ENCODE measurements at places on chromosomes 6 and 20.

GRCh38 chr6:28064272-28064671, 16.1 kb upstream of the ZNF165 start:
- no peaks in the 10 kb centered on the region for H3K36me3 ChIP-seq
- no peak for DNase-seq
- no peak overlapping the region for H3K4me3 ChIP-seq
- no peak overlapping the region for H3K27ac ChIP-seq
- H3K27me3 ChIP-seq: peaks cover 32% of the 10 kb centered on the region
- H3K4me1 ChIP-seq: no peaks in the 10 kb centered on the region

- H3K36me3 ChIP-seq: no peaks in the 10 kb centered on the region
- no peak for DNase-seq
- no peak overlapping the region for H3K27ac ChIP-seq
- H3K4me1 ChIP-seq: no peaks in the 10 kb centered on the region
- peaks cover 31% of the 10 kb centered on the region for H3K27me3 ChIP-seq
Observed at GRCh38 chr6:109939654-109940053, 38.5 kb upstream of the GPR6 start.

GRCh38 chr20:45611054-45611453, 18.5 kb upstream of the WFDC10A start:
- H3K4me3 ChIP-seq: no peak overlapping the region
- no peaks in the 10 kb centered on the region for H3K4me1 ChIP-seq
- no peak overlapping the region for H3K27ac ChIP-seq
- DNase-seq: peak; percentile 55
- H3K27me3 ChIP-seq: no peaks in the 10 kb centered on the region

DNA sequence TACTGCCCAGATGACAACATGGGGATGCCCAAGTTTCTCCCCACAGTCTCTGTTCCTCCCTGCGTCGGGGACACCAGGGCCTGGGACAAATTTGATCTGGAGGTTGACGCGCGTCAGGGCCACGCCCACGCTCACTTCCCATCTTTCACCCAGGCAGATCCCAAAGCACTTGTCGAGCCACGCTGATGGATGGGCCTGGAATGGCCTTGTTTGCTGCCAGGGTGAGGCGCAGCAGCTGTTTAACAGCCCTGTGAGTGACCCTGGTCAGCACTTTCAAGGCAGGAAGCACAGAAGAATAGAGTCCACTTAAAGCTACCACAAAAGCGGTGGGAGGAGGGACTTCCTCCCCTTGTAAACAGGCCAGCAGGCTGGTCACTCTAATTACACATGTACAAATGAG, 324.7 kb upstream of the JARID2 start:
- DNase-seq: no peak
- no peak overlapping the region for H3K4me3 ChIP-seq
- no peak overlapping the region for H3K27ac ChIP-seq
- H3K36me3 ChIP-seq: no peaks in the 10 kb centered on the region
- H3K4me1 ChIP-seq: peaks cover 4% of the 10 kb centered on the region

- H3K27ac ChIP-seq: no peak overlapping the region
- no peak overlapping the region for H3K4me3 ChIP-seq
- no peak for DNase-seq
- H3K4me1 ChIP-seq: peaks cover 34% of the 10 kb centered on the region
- no peaks in the 10 kb centered on the region for H3K27me3 ChIP-seq
Observed at GRCh38 chr6:56756791-56757587, 114.3 kb upstream of the DST start.

DNA sequence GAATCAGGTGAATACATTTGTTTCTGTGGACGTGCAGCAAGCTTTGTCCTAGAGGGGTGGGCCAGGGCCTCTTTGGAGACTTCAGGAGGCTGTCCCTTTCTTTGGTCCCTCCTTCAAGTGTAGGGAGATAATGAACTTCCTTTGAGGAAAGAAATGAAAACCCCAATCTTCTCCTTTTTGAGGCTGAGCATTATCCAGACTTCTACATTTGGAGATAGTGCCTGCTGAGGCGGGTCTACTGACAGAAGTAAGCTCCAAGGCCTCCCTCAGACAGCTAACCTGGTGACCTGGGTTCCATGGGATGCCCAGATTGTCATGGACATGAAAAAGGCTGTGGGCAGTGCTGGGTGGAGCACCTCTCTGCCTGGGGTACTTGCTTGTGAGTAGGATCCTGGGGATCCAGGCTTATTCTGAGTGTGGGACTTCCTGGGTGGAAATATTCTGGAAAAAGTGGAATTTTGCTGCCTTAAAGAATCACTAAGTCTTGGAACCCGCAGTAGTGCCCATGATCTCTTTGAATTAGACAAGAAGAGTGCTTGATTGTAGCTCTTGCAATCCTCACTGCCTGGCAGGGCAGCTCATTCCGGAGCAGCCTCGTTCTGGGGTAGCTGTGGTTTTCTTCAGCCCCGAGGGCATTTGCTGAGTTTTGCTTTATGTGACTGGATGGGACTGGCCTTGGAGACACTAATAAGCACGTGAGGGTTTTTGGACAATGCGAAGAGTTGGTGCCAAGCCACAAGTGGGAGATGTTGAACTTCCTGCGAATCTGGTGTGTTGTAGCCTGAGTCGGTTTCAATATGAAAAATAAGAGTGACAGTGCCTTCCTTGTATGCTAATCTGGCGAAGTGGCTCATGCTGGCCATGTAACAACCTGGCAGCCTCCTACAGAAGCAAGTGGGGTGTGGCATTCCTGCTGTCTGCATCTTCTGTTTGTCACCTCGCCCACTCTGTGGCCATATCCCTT, 28.1 kb downstream of the SNRNP48 start:
- no peaks in the 10 kb centered on the region for H3K4me1 ChIP-seq
- no peak overlapping the region for H3K4me3 ChIP-seq
- H3K27me3 ChIP-seq: no peaks in the 10 kb centered on the region
- peak; percentile 43 for DNase-seq
- H3K27ac ChIP-seq: no peak overlapping the region
- no peaks in the 10 kb centered on the region for H3K36me3 ChIP-seq

- H3K27ac ChIP-seq: no peak overlapping the region
- peaks cover 14% of the 10 kb centered on the region for H3K27me3 ChIP-seq
- no peak for DNase-seq
- no peaks in the 10 kb centered on the region for H3K36me3 ChIP-seq
Observed at GRCh38 chr20:44396369-44397130, 41.1 kb downstream of the HNF4A start.
